ENCODE measurements at places on chromosomes 13 and 19.

DNA sequence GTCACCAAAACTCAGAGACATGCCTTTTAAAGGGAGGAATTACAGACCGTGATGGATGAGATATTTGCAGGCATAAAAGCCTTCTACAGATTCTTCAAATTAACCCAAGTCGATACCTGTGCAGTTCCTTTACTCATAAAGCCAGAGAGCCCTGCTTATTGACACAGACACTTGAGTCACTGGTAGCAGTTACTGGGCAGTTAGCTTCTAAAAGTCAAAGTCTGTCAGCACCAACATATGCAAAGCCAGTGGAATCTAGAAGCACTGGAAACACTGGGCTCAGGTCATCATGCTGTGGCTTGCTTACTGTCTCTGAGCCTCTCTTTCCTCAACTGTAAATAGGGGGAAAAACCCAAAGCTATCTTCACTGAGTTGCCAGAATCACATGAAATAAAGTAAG lies 25.7 kb upstream of the LRCH1 start:
- no peak for DNase-seq

GRCh38 chr13:45199711-45200110 lies 1.1 kb downstream of the KCTD4 start:
- no peak for DNase-seq

- no peak for DNase-seq
Observed at GRCh38 chr13:42420304-42420703, 148.4 kb downstream of the AKAP11 start.

- peak; percentile 92 for DNase-seq
Observed at GRCh38 chr19:4811328-4812131, 20.0 kb downstream of the TICAM1 start.

DNA sequence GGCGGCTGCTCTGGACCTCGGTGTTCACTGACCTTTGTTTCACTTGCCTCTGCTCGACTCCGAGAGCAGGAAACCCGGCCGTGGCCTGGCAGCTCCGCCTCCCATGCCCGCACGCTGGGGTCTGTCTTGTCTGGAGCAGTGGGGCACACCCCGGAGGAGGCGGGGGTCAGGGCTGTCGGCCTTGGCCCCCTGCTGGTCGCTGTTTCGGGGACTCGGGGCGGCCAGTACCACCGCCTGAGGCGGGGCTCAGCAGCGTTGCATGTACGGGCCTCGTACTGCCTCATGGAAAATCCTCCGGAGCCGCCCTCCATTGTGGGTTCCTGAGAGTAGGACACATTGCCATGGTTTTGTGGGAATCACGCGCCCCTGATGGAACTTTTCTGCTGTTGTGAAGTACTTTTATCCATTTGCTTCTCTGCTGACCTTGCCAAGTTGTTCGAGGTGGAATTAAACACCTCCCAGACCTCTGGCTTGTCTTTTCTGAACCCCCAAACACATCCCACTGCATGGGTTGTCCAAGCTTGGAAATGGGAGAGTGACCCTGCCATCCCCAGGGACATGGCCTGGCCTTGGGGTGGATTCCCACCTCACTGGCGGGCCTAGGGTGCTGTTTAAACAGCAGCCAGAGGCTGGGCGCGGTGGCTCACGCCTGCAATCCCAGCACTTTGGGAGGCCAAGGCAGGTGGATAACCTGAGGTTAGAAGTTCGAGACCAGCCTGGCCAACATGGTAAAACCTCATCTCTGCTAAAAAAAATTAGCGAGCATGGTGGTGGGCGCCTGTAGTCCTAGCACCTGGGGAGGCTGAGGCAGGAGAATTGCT lies 5.5 kb upstream of the NDUFS7 start:
- DNase-seq: no peak

GRCh38 chr13:99726282-99726894 lies 225.1 kb downstream of the TM9SF2 start:
- DNase-seq: no peak

GRCh38 chr19:7187605-7188339 lies 106.4 kb downstream of the INSR start:
- no peak for DNase-seq

- DNase-seq: no peak
Observed at GRCh38 chr13:23867027-23867491, 22.1 kb downstream of the MIPEP start.

DNA sequence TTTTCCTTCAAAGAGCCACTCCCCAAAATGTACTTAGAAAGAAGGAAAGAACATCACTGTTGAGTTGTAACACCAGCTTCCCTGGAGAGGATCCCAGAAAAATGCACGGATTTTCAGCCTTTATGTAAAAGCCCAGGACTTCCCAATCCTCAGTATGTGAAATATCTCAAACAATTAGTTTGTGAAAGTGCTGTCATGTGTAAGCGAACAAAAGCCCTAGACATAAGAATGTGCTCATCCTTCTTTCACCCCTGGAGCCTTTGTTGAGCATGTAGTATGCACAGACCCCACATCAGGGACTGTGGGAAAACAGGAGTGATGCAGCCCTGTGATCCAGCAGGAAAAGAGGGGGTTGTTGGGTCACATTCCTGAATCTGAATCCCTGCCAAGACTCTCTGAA lies 441.4 kb upstream of the ZNF507 start:
- DNase-seq: no peak

GRCh38 chr19:34508540-34508939 lies 27.0 kb downstream of the WTIP start:
- DNase-seq: no peak

DNA sequence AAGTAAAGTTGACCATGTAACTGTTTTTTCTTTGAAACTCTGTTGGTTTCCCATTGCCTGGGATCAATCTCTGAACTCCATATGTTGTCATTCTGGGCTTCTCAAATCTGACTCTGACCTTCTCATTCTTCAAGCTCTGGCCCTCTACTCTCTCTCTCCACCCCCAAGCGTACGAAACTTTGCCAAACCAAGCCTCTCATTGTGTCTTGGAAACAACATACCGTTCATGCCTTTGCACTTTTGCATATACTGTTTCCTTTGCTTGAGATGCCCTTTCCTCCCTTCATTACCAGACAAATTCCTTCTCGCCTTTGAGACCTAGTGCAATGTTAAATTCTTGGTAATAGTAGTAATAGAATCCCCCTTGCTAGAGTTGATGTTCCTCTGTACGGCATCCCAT lies 113.7 kb downstream of the OLFM4 start:
- DNase-seq: no peak

DNA sequence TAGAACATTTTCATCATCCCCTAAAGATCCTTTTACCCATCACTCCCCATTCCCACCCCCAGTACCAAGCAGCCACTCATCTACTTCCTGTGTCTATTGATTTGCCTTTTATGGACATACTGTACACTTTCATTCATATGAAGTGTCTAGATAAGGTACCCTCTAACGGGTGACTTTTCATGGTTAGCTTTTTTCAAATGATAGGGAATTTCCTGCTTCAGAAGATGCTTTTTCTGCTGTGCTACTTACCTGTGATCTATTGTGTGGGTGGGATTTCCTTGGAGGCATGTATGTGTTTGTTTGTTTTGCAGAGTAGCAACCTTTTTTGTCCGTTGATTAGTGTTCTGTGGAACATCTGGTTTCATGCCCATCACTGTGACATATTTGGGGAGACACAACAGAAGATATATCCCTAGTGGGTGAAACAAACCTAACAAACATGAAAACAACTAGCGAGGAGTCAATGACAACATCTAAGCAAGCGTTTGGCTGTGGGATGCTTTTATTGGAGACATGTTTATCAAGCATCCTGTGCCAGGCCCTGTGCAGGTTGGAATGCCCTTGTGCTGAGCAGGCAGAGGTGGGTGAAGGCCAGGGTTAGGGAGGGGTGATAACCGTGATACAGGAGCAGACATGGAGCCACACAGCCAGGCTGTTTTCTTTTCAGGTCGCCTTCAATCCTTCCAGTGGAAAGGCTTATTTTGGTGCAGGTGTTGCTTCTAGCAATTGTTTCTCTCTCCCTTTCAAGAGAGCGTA lies 17.6 kb downstream of the SPINT2 start:
- DNase-seq: no peak

- DNase-seq: peak; percentile 71
Observed at GRCh38 chr19:42596391-42597072, 1.8 kb upstream of the CEACAM8 start.

GRCh38 chr19:8611877-8612806 lies 1.6 kb upstream of the ADAMTS10 start:
- DNase-seq: no peak

DNA sequence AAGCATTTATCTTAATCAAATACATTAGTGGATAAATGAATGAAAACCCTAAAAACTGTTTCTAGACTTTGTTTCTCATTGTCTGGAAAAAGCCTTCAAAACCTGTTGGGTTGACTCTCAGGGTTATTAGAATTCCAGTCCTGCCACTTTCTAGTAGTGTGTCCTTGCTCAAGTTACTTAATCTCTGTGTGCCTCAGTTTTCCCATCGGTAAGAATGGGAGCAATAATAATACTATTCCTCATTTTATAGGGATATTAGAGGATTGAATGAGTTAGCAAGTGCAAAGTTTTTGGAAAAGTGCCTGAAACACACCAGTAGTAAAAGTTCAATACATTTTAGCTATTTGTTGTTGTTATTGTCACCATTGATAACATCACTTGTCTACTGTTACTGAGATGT lies 2.9 kb downstream of the URAD start:
- no peak for DNase-seq

DNA sequence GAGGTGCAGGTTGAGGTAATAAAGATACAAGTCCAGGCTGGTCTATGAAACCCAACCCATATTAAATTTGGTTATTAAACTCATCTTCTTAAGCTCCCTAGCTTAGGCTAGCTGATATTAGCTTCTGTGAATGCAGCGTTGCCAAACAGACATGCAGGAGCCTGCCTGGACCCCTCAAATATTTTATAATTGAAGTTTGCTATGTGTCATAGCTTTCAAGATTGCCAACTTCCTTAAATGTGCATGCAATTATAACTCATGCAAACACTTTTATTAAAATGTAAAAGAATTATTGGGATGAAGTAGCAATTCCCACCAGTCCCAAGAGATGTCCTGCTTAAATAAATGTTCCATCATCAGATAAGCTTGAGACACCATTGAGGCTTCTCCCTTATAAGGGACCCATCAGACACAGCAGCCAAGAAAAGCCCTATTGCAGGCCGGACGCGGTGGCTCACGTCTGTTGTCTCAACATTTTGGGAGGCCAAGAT lies 51.3 kb downstream of the MBNL2 start:
- no peak for DNase-seq

DNA sequence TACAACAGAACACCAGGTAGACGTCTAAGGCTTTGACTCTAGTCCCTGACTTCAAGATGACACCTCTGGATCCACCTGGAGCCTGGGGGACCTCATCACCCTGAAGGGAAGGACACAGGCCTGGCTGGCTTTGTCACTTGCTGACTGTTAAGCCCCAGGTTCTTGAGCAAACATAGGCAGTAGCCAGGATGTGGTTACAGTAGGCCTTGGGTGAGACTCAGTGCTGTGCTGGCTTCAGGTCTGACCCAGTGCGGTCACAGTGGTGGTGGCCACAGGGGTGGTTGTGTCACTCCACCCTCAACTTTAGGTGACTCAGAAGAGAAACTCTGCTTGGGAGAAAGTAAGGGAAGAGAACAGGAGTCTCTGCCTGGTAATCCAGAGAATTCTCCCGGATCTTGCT lies 497.8 kb downstream of the UQCRFS1 start:
- no peak for DNase-seq

DNA sequence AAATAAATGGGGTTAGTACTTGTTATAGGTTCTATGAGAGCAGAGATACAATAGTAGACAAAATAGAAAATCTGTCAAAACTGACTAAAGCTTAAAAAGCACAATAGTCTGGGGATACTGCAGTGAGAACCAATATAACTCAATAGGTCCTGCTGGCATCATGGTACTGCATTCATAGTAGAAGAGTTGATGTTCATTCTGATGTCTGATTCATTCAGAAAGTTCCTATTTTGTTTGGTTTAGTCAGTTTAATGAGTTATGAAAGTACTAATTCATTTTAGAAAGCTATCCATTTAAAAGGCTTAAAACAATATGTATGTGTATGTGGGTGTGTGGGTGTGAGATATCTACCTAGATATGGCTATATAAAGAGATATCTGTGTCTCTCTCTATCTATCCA lies 152.8 kb downstream of the LHFPL6 start:
- DNase-seq: no peak

- DNase-seq: no peak
Observed at GRCh38 chr19:48881741-48882657, 9.8 kb downstream of the PPP1R15A start.

- DNase-seq: no peak
Observed at GRCh38 chr13:28753208-28753892, 34.6 kb upstream of the SLC46A3 start.

- no peak for DNase-seq
Observed at GRCh38 chr13:50191004-50191403, 175.8 kb downstream of the KCNRG start.

DNA sequence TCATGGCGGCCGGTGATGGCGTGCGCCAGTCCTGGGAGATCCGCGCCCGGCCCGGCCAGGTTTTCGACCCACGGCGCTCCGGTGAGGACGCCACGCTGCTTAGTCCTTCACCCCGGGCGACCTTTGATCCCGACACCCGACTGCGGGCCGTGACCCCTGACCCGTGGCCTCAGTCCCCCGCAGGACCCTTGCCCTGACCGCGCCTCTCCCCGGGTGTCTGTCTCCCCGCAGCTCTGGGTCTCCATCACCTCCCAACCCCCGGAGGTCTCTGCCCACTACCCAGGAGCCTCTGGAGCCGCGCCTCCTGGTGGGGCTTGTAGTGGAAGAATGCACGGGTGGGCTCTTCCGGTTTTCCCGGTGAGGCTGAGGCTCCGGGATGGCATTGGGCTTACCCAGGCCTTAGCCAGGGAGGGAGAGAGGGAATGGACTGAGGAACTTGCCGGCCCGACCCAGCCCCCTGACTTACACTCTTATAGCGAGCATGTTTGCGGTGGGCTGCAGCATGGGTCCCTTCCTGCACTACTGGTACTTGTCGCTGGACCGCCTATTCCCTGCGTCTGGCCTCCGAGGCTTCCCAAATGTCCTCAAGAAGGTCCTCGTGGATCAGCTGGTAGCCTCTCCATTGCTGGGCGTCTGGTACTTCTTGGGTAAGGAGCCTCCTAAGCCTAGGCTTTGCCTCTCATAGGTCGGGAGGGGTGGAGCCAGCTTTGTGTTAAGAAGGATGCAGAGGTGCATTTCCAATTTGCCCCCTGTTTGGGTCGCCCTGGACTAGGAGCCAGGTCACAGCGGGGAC lies 566 bp downstream of the MPV17L2 start:
- DNase-seq: no peak

GRCh38 chr13:42328672-42329071 lies 56.7 kb downstream of the AKAP11 start:
- no peak for DNase-seq

- DNase-seq: no peak
Observed at GRCh38 chr13:59991395-59991794, 172.3 kb downstream of the DIAPH3 start.
